Stimulated activated CD4-positive, alpha-beta T cell treated with anti-CD3 and anti-CD28 coated beads, Interleukin-2, amount 100 ng/mL, for 48 hours (primary cell): ENCODE measurements at places on chromosomes 16 and 17.
A peak's percentile ranks its signal among the peaks of the same experiment; 100 is the strongest.

GRCh38 chr17:56943505-56944125 lies 17.2 kb downstream of the COIL start:
- no peak for DNase-seq

- peak; percentile 79 for DNase-seq
Observed at GRCh38 chr17:49880291-49881053, 32.6 kb upstream of the TAC4 start.

- DNase-seq = no peak
Observed at GRCh38 chr17:48787828-48788227, 29.2 kb downstream of the TTLL6 start.

- peak; percentile 42 for DNase-seq
Observed at GRCh38 chr17:48915459-48916282, 7.5 kb downstream of the UBE2Z start.

DNA sequence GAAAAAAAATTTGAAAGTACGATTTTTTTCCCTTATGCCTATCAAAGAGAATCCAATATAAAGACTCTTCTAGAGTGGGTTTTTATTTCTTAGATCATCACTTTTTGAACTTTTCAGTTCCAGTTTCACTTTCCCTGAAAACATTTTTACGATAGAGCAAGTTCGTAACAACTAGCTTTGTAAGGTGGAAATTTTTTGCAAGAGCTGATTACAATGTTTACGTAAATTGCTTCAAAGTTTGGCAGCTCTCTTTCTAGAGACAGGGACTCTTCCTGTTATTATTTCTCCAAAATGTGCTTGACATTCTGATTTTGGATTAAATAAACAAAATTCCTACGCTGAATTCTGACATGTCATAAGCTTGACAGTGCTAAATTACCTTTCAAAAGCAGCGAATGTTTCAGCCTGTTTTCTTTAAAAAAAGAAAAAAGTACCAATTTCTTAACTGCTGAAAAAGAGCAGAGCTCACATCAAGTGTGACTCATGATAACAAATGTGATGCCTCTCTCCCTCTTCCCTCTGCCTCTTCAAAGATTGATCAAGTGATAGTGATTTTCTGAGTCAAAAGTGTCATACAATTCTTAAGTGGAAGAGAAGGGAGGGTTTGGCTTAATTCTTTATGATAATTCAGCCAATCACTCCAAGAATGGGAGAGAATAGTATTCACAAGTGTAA lies 175.2 kb downstream of the KCNJ2 start:
- DNase-seq = no peak

DNA sequence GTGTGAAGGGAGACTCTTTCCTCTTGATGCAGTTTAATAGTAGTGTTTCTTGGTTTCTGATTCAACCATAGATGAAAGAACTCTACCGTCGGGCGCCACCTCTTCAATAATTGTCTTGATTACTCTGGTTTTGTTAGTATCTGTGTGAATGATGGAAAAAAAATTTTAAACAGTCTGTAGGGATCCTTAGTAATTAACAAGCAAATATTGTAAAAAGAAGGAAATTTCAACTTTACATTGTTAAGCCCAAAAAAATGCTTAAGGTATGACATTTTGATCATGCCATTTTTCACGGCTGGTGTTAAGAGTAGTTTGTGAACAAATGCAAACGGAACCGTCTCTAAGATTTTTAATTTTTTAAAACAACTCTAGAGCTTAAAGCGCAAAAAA lies 4.1 kb downstream of the KRT10 start:
- no peak for DNase-seq

DNA sequence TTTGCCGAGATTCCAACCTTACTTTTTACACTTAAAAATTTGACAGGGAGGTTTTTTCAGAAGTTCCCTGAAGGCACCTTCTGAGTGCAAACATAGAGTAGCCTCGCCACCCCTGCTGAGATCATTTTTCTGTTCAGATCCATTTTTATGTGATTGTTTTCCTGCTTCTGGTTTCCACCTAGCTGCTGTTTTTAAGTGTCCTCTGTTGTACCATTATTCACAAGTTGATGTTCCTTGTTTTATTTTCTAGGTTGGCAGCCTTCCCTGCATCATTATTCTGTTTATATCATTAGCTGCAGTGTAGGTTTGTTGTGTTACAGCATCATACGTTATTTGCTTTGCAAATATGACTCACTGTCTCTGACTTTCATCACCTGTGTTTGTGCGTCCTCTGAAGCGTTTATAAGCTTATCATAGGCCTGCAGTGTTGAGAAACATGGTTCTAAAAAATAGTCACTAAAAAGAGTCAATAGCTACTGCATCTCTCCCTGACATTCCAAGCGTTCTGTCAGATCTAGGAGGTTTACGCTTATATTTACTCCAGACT lies 116.9 kb upstream of the CLEC3A start:
- no peak for DNase-seq

- no peak for DNase-seq
Observed at GRCh38 chr16:66457888-66458287, 30.8 kb downstream of the BEAN1 start.

- DNase-seq = no peak
Observed at GRCh38 chr16:17204644-17205043, 266.1 kb downstream of the XYLT1 start.

GRCh38 chr16:51818342-51818944 lies 667.4 kb upstream of the SALL1 start:
- DNase-seq = peak; percentile 13

GRCh38 chr17:3804503-3804931 lies 3.5 kb upstream of the ITGAE start:
- DNase-seq = no peak

DNA sequence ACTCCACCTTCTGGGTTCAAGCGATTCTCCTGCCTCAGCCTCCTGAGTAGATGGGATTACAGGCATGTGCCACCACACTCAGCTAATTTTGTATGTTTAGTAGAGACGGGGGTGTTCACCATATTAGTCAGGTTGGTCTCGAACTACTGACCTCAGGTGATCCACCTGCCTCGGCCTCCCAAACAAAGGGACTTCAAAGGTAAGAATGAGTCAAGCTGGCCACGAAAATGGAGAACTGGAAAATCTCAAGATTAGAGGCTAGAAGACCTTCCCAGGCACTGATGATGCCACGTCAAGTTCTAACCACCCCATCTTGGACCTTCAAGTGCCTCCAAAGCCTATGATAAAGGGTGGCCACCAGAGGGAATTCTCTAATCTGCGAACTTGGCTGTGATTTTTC lies 1.3 kb upstream of the CCL15 start:
- no peak for DNase-seq

DNA sequence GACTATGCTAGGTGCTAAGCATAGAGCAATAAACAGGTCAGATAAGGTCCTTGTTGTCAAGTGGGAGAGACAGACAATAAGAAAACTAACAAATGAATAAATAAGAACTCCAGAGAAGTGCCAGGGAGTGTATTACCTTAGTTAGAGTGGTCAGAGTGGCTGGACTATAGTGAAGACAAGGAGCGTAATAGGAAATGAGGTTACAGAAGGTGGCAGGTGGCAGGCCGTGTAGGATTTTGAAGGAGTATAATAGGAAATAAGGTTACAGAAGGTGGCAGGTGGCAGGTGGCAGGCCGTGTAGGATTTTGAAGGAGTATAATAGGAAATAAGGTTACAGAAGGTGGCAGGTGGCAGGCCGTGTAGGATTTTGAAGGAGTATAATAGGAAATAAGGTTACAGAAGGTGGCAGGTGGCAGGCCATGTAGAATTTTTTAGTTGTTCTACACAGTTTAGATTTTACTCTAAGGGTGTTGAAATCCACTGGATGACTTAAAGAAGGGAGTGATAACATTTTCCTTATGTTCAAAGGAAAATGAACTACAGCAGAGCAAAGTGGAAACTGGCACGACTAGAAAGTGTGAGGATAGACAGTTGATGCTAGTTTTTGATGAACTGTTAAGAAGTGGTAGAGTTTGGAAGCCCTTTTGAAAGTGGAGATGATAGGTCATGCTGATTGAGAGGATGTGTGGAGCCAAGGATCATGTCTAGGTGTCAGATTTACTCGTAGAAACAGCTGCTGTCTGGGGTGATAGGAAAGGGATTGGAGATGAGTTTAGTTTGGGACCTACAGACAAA lies 3.6 kb upstream of the KRTAP3-1 start:
- no peak for DNase-seq

DNA sequence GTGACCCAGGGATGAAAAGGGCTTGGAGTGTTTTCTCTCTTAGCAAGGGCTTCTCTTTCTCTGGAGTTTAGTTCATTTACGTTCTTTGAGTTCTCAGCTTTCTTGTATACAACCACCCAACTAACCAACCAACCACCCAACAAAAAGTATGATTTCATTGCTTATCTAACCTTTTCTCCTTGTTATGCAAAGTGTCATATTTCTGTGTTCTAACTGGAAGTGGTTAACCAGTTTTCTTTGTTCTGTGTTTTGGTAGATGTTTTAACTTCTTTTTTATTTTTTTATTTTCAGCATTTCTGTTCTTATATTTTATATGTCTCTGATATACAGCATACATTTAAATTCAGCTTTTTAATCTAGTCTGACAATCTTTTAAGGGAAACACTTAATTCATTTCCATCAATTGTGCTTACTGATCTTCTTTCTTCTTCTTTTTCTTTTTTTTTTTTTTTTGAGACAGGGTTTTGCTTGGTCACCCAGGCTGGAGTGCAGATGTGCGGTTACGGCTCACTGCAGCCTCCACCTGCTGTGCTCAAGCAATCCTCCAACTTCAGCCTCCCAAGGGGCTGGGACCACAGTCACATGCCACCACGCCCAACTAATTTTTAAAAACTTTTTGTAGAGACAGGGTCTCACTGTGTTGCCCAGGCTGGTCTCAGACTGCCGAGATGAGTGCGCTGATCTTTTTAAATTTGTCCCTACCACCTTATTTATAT lies 29.6 kb downstream of the NLK start:
- DNase-seq = no peak

DNA sequence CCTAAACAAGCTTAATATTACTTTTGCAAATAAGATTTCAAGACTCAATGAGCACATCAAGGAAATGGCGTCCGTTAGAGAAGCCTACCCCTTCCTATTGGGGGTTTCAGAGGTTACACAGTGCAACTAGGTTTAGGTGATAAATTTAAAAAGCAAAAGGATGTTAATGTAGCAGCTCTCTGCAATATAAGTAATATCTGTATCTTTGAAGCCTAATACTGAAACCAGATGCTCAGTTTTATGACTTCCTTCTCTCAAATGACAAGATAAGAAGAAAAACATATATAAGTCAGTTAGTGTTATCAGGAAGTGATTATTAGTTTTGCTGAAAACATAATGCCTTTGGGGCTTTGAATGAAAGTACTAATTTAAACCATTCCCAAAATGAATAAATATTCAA lies 54.3 kb upstream of the MED13 start:
- DNase-seq = no peak

GRCh38 chr17:76111956-76112355 lies 8.4 kb upstream of the EXOC7 start:
- no peak for DNase-seq

- no peak for DNase-seq
Observed at GRCh38 chr16:10744370-10745030, 858 bp downstream of the NUBP1 start.

DNA sequence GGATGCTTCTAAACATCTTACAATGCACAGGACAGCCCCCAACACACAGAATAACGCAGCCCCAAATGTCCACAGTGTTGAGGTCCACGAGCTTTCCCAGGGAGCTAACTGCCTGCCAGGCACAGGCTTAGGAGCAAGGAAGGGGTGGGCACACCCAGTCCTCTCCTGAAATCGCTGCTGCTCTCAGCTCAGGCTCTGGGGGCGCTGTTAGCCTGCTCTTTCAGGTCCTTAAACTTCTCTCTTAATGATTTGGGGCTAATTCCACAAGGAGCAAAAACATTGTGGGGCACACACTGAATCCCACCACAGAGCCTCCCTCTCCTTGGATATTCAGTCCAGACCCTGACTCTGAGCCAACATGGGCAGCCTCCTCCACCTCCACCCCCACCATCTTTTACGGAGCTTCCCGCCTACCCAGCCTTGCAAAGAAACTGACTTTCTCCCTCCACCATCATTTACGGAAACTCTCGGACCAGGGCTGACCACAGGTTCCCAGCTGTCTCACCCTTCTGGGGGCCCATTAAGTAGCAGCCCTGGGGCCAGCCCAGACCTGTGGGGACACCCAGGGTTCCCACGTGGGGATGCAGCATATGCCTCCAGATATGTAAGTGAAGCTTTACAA lies 1.1 kb downstream of the CD300H start:
- peak; percentile 31 for DNase-seq

- no peak for DNase-seq
Observed at GRCh38 chr17:14200354-14200753, 36.3 kb downstream of the CDRT15 start.

GRCh38 chr17:28370035-28370743 lies at the start of gene VTN:
Gene VTN, minus strand, starts transcription at chr17:28370307. Its CDS starts 104 bp downstream, at chr17:28370203.
- no peak for DNase-seq

DNA sequence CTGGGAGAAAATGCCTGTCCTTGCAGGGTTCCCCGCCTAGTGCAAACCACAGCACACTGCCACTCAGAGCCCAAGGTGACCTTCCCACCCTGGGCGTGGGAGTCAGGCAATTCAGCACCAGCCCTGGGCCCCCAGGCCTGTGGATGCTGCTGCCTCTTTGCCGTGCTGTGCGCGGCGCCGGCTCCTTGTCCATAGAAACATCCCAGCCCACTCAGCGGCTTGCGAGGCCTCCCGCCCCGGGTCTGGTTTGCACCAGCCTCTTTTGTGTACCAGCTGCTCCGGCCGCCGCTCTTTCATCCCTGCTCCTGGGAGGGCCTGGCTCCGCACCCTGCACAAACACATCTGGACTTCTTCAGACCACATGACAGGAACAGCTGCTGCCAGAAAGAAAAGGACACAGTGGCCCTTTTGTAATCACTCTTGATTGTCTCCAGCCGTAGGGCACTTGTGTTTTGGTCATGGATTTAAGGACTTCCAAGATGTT lies 75.4 kb upstream of the SDK2 start:
- no peak for DNase-seq

DNA sequence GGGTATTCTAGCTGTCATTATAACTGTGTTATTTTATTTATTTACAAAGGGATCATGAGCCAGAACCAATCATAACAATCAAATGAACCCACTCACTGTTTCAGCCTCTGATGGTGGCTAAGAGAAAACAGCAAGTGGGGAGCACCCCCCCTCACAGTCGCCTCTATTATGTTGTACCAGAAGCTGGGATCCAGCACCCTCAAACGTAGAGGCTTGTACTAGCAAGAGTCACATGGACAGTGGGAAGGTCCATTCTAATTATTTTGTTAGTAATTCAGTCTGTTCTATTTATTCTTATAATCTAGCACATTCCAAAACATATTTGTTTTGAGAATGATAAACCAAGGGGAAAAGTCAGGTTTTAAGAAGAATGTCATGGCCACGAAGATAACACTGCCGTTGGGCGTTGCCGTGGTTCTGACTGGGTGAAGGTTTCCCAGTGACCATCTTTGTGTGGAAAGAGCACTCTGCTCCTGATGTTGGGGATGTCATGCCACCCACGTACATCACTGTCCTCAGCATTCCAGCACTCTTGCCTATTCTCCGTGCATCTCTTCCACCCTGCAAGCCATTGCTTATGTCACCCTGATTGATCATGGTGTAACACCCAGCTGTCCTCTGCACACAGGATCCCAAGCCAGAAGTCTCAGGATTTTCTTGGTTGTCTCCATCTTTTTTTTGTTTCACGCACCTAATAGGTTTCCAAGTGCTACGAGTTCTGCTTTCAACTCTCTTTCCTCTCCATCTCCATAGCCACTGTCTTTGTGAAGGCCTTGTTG lies 205.8 kb downstream of the PRKCA start:
- no peak for DNase-seq

GRCh38 chr17:54990118-54990517 lies 21.6 kb downstream of the STXBP4 start:
- DNase-seq = no peak
